ENCODE measurements at places on chromosomes 2 and 18.

GRCh38 chr2:29186817-29187216, 71.6 kb downstream of the CLIP4 start:
- DNase-seq = no peak

GRCh38 chr18:32848826-32849225, 76.0 kb upstream of the KLHL14 start:
- DNase-seq = no peak

- DNase-seq = no peak
These were observed 116.7 kb upstream of the MGAT5 start for GRCh38 chr2:134137182-134137611.

DNA sequence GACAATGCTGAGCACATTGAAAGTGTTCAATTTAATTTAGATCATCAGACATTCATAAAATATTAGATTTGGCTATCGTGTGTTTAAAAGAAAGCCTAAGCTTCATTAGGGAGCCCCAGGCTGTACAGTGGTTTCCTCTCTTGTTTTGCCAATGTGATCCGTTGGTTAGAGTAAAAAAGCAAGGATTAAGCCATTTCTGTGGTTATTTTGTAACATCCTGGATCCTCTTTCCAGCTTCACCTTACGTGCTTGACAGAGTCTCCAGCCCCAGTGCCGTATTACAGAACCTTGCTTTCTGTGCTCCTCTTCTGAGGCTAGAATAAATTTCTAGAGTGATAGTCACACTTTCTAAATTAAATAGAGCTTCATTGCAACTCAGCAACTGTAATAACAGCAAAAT, 289.3 kb upstream of the LINC00305 start:
- DNase-seq = no peak

DNA sequence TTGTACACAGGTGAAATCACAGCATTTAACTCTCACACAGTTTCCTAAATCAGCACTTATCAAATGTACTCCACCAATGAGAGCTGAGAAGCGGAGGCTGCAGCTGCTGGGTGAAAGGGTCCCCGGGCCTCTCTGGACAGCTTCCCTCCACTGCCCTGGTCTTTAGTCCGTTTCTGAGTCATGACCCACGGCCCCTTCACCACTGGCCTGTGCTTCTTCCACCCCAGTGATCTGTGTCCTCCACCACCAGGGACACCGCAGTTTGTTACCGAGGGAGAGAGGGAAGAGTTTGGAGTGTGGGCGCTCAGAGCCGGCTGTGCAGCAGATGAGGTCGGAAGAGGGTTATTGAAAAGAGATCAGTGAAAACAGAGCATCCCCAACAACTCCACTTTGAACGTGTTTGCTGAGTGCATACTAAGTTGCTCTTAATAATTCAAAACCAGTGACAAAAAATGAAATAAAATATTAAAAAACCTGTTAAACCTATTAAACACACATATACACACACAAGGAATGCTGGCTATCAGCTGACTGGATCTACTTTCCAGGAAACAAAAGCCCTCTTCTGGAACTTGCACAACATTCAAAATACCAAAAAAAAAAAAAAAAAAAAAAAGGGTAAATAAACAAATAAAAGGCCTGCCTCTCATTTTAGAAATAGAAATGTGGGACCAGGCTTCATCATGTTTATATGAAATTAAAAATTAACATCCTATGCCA, 54.1 kb downstream of the PXDN start:
- DNase-seq = no peak

- DNase-seq = no peak
These were observed 74.5 kb downstream of the RPL31 start for GRCh38 chr2:101076581-101076980.

Measured in activated CD4-positive, alpha-beta T cell treated with anti-CD3 and anti-CD28 coated beads, Interleukin-2, amount 50 U/mL, for 4 hours (primary cell).